ENCODE measurements at places on chromosomes 16 and 17.

DNA sequence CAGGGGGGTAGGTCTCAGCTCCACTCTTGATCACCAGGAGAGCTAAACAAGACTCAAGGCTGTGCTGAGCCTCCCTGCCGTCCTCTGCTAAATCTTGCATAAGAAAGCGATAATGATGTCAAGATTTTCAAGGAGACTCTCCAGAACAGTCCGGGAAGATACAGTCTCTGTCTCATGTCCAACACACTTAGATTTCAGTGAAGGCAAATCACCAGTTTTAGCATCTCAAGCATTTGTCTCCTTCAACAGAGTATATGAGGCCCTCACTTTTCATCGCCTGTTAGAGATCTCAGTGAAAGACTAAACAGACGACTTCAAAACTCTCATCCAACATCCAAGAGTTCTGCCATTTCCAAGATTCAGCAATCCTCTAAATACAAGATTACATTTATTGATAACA, 13.6 kb downstream of the CDYL2 start:
- no peak for DNase-seq

GRCh38 chr17:14011740-14012405, 57.4 kb upstream of the COX10 start:
- DNase-seq: no peak

DNA sequence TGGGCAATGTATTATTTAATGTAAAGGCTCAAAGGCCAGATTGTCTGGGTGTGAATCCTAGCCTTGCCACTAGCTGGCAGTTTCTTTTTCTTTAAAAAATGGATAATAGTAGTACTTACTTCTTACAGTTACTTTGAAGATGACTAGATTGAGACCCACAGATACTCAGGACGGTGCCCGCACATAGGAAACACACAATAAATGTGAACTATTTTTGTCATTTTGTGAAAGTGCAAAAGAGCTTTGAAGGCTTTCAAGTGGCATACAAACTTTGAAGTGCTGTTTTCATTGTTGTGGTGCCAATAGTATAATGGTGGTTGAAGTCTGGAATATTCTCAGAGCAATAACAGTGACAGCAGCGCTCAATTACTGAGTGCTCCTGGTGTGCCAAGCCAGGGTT, 63.6 kb downstream of the OTOA start:
- no peak for DNase-seq

DNA sequence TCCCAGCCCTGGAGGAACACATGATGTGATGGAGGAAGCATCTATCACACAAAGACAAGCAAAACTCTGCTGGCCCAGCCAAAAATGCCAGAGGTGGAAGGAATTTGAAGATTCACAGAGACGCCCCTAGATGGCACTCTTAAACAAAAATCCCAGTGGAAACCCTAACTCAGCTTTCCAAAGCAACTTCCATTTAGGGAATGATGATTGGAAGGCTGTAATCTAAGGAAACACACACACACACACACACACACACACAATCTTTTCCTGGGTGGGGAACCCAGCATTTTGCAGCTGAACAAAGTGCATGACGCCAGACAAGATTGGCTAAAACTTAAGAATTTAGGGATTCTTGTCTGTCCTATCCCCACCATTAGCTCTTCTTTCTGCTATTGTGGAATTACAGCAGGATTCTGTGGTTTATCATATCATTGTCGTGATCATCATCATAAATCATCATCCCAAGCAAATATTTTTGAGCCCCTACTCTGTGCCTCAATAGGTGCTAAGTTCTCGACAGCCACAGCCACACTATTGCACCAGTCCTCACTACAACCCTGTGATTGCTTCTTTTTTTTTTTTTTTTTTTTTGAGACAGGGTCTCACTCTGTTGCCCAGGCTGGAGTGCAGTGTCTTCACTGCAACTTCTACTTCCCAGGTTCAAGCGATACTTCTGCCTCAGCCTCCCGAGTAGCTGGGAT, 1.6 kb upstream of the LDAF1 start:
- DNase-seq: no peak

DNA sequence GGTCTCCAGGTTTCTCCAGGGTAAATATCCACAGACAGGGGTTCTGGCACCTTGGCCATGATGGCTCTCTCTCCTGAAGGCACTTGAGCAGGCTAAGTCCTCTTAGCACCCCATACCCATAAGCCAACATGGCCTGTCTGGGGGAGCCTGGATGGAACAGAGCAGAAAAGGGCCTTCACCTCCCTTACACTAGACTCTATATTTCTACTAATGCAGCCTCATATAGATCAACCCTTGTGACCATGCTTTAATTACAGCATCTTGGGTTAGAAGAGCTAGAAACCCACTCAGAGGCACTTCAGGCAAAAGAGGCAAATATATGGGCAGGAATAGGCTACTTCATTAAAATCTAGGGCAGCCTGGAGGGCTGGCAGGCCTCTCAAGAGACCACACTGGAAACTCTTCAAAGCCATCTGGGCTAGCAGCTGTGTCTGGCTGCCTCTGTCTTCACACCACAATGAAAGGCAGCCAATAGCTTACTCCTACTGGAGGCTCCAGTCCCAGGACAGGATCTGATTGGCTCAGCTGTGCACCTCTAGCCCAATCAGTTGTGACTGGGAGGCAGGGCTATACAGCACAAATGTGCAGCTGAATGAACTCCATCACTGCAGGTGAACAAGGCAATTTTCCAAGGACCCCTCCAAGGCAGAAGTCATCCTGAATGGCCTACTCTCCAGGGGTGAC, 4.7 kb upstream of the CDT1 start:
- no peak for DNase-seq

- no peak for DNase-seq
Observed at GRCh38 chr17:30950669-30951399, 20.0 kb upstream of the RNF135 start.
